ENCODE measurements at places on chromosomes 11 and 22.

- DNase-seq, result no peak
Observed at GRCh38 chr11:35615921-35616900, 2.0 kb upstream of the FJX1 start.

DNA sequence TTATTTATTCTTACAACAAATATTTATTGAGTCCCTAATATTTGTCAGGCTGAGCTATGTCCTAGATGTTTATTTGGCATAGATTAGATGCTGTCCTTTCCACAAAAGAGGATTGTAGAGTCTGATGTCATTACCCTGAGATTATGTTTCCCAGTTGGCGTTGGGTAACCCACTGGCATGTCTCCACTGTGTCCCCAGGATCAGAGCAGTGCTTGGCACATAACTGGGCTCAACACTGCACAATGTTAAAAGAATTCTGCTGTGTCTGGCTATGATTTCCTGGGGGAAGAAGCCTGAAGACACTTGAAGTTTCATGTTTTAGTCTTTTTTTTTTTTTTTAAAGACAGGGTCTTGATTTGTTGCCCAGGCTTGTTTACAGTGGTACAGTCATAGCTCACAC is 4.0 kb downstream of the RCN1 start:
- no peak for DNase-seq

- no peak for DNase-seq
Observed at GRCh38 chr11:63951779-63952536, 13.2 kb downstream of the NAA40 start.

DNA sequence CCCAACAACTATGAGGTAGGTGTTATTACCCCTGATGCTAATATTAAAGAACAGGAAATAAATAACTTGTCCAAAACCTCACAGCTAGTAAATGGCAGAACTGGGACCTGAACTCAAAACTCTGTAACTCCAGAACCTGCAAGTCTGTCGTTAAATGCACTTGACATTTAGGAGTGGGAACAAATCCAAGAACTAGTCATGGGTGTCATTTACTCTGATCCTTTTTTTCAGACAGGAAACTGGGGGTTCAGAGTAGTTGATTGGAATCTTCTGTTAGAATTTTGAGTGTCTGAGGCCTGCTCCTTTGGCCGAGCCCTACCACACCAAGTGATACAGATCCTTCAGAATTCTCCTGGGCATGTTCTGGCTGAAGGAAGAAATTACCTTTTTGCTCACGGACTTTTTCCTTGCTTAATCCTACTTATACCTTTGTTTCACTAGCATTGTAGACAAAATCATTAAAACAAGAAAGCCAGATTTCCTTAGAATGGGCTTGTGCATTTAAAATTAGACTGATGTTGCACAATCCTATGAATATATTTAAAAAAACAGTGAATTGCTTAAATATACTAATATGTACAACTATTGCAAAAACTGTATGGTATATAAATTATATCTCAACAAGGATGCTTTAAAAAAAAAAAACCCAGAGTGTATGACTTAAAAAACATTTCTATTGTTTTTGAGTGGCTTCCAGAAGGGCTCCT is 1.4 kb upstream of the YAP1 start:
- DNase-seq, result no peak

- no peak for DNase-seq
Observed at GRCh38 chr11:34864424-34864823, 51.8 kb downstream of the APIP start.

GRCh38 chr11:91497847-91498246 is 726.8 kb upstream of the FAT3 start:
- no peak for DNase-seq

DNA sequence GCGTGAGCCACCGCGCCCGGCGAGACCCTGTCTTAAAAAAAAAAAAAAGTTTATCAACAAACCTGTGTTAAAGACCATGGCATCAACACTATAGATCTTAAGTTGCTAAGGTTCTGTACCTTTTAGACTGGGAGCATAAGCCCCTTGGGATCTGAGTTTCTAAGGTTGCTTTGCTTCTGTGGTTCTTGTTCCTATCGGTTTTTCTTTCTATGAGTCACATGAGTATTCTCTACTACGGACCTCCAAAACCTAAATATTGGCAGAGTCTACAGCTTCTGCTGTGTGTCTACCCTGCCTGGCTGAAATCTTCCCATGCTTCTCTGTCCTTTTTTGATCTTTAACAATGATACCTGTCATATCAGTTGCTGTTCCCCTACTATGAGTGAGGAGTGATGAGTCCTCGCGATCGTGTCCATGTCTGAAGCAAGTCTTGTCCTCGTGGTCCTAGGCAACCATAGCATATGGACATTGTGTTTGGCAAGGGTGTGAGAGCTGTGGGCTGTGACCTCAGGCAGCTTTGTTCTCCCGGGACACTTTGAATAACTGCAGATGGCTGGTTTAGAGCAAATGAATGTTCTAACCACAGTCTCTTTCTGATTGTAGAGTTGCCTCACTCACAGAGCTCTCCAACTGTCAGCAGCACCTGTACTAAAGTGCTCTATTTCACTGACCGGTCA is 9.0 kb upstream of the DLAT start:
- no peak for DNase-seq

GRCh38 chr22:38569181-38569971 is 607 bp downstream of the DMC1 start:
- no peak for DNase-seq

- no peak for DNase-seq
Observed at GRCh38 chr11:67381244-67381972, 8.0 kb upstream of the CLCF1 start.

GRCh38 chr11:66313321-66314185 is 3.3 kb downstream of the CD248 start:
- no peak for DNase-seq

Measured in stimulated activated CD4-positive, alpha-beta T cell treated with anti-CD3 and anti-CD28 coated beads, Interleukin-12 subunit alpha, Interleukin-12 subunit beta, amount 100 ng/mL, for 24 hours (primary cell).